Gastrocnemius medialis (tissue), 4 donors: ENCODE measurements at places on chromosomes 5 and 9.

GRCh38 chr5:28355831-28356230, 1317.4 kb upstream of the CDH9 start:
- DNase-seq, result no peak
- no peak overlapping the region for H3K27ac ChIP-seq
- no peaks in the 10 kb centered on the region for H3K4me1 ChIP-seq
- H3K36me3 ChIP-seq, result no peaks in the 10 kb centered on the region
- no peaks in the 10 kb centered on the region for H3K27me3 ChIP-seq

DNA sequence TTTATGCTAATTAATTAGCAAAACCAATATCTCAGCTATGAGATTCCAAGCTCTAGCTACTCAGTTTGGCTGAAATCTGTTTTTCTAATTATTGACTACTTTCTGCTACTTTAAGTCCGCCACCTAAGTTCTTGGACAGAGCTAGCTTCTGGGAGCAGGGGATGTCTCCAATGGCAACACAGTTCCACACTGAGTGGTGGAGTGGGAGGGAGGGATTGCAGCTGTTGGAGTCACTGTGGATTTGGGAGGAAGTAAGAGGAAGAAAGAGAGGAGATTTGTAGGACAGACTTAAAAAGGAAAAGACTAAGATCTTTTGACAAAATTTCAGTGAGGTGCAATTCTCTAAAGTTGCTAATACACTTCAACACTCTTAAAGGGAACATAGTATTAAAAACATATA, 450.8 kb downstream of the NFIB start:
- no peaks in the 10 kb centered on the region for H3K27me3 ChIP-seq
- no peaks in the 10 kb centered on the region for H3K36me3 ChIP-seq
- peaks cover 13% of the 10 kb centered on the region for H3K4me1 ChIP-seq
- H3K4me3 ChIP-seq, result no peak overlapping the region
- H3K27ac ChIP-seq, result peak overlapping the region; percentile 41

DNA sequence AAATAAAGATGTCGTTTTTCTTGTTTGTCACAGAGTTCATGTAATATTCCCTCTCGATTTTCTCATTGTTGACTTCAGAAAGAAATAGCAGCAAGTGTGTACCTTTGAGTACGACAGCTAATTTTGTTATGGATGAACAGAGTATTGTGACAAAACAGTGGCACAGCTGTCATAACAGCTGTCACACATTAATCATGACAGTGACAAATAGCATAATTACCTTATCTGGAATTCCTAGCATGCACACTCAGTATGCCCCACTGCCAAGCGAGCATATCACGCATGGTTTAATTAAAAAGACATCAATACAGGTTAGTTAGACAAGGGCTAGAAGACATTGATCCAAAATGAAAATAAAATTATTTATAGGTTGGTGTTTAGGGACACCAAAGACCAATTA, 375.1 kb downstream of the SPATA31D1 start:
- DNase-seq, result no peak
- H3K27ac ChIP-seq, result no peak overlapping the region

- peaks cover 48% of the 10 kb centered on the region for H3K36me3 ChIP-seq
- H3K27ac ChIP-seq, result peak overlapping the region; percentile 100
- peak overlapping the region; percentile 98 for H3K4me3 ChIP-seq
- peaks cover 51% of the 10 kb centered on the region for H3K4me1 ChIP-seq
These were observed 4.2 kb downstream of the ZBTB43 start for GRCh38 chr9:126809068-126809467.

GRCh38 chr5:35476797-35477196, 140.9 kb upstream of the SPEF2 start:
- H3K4me1 ChIP-seq, result no peaks in the 10 kb centered on the region
- no peaks in the 10 kb centered on the region for H3K27me3 ChIP-seq
- no peak for DNase-seq

DNA sequence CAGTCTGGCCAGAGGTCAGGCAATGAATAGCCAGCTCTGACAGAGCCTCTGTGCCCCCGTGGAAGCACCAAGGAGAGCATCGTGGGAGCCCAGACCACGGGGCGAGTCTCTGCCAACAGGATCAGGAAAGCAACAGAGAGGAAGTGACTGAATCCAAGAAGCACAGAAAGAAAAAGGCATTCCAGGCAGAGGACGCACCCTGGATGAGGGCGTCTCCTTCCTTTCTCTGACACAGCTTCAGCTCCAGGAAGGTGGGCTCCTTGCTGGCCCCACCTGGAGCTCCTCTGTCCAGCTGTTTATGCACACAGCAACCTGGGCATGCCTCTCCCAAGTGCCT, 16.6 kb downstream of the HK3 start:
- no peaks in the 10 kb centered on the region for H3K4me1 ChIP-seq
- no peak overlapping the region for H3K27ac ChIP-seq
- H3K36me3 ChIP-seq, result no peaks in the 10 kb centered on the region
- no peak for DNase-seq
- no peaks in the 10 kb centered on the region for H3K27me3 ChIP-seq

DNA sequence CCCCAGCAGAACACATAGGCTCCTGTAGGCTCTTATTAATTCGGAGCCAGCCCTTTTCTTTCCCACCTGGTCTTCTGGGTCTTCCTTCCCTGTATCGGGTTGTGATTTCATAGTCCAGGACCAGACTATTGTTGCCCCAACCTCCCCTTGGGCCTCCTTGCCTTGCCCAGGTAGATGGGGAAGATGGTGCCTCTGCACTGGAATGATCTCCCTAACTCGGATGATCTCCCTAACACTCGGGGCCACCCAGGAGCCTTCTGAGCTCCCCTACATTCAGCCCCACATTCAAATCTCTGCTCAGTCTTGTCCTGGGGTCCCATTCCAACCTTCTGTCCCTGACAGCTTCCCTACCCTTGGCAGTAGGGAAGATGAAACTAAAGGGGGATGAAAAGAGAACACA, 2.7 kb upstream of the IRF1 start:
- no peak overlapping the region for H3K27ac ChIP-seq
- no peaks in the 10 kb centered on the region for H3K36me3 ChIP-seq

DNA sequence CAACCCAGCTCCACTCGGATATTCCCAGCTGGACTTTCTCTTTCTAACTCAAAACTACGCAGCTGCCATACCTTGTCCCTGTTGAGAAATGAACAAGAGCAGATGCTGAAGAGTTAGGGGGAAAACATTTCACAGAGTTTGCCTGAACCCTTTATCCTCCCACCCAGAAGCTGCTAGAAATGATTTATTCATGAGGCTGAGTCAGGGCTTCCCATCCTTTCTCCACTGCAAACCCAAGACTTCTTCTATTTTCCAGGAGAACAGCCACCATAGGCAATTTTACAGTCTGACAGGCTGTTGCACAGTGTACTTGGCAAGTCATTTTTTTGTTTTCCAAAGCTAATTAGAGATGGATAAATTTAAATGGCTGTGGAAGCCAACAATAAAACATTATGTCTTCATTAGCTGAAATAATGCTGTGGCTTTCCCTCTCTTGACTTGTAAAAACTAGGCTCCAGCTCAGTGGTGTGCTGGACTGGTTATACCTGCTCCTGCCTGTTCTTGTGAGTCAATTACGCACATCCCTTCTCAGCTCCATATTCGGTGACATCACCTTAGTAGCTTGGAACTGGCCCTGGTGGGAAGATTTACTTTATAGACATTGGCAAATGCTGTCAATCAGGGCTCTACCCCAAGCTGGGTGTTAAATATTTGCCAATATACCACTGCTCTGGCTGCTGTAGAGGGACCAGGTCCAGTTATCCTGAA, 71.9 kb downstream of the KIF4B start:
- H3K27me3 ChIP-seq, result no peaks in the 10 kb centered on the region
- no peaks in the 10 kb centered on the region for H3K4me1 ChIP-seq
- no peak for DNase-seq
- no peak overlapping the region for H3K27ac ChIP-seq
- no peak overlapping the region for H3K4me3 ChIP-seq

GRCh38 chr9:134526584-134527477, 114.8 kb upstream of the COL5A1 start:
- no peak overlapping the region for H3K4me3 ChIP-seq
- H3K27ac ChIP-seq, result peak overlapping the region; percentile 43
- H3K27me3 ChIP-seq, result peaks cover 22% of the 10 kb centered on the region

DNA sequence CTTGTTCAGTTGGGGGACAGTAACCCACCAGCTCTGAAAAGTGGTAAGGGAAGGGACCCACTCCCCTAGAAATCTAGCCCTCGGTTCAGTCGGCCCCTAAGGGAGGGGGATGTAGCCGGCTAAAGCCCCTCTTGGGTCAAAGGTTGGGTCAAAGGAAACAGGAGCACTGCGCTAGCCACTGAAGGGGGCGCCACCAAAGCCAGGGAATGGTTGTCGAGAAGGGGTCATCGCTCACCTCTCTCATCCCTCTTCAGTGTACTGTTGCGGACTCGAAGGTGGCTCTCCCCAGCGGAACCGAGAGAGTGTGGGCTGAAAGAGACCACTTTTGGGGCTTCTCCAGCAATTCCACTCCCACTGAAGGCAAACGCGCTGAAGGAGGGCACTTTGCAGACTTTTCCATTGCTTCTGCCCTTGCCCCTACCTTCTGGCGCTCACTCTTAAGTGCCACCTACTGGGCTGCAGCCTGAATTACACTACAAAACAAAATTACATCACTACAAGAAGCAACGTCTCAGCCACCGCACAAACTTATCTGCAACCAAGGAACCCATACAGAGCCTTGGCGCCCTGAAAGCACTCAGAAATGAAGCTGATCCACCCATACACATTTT, 396.9 kb downstream of the PDE4D start:
- no peaks in the 10 kb centered on the region for H3K27me3 ChIP-seq
- H3K4me1 ChIP-seq, result peaks cover 36% of the 10 kb centered on the region
- H3K4me3 ChIP-seq, result no peak overlapping the region

GRCh38 chr5:132265336-132266030, 8.0 kb downstream of the PDLIM4 start:
- peak overlapping the region; percentile 55 for H3K27ac ChIP-seq
- H3K27me3 ChIP-seq, result no peaks in the 10 kb centered on the region
- no peaks in the 10 kb centered on the region for H3K36me3 ChIP-seq
- H3K4me1 ChIP-seq, result peaks cover 6% of the 10 kb centered on the region

DNA sequence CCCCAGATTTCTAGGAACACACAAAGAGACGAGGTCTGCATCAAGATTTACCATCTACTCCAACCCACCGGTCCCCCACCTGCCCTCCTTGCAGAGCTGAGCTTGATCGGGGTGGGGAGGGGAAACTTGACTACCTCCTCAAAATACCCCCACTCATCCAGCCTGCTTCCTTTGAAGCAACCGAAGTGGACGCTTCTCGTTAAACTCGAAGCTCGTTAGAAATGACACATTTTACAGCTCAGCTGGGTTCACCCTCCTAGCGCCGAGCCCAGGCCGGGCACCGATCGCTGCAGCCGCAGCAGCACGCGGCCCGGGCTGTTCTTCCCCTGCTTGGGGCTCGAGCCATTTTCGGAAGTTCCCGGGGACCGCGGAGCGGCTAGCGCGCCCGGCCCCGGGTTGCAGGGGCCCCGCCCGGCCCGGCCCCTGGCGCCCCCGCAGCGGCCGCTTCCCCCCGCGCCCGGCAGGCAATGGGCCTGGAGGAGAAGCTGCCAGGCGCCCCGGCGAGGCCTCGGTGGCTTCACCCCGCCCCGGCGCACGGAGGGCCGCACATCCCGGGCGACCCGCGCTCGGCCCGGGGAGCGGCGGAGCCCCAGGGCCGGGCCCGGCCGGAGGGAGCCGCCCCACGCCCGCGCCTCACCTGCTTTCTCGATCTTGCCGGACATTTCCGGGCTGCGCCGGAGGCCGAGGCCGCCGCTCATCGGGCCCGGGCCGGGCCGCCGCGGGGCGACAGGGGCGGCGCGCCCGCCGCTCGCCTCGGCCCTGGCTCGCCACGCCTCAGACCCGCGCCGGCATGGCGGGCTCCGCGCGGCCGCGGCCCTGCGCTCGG, 530 bp downstream of the RAPGEF1 start:
- peak overlapping the region; percentile 62 for H3K4me3 ChIP-seq
- H3K27me3 ChIP-seq, result no peaks in the 10 kb centered on the region
- no peaks in the 10 kb centered on the region for H3K36me3 ChIP-seq

- H3K27ac ChIP-seq, result no peak overlapping the region
- no peaks in the 10 kb centered on the region for H3K36me3 ChIP-seq
- H3K4me3 ChIP-seq, result no peak overlapping the region
- DNase-seq, result no peak
- H3K4me1 ChIP-seq, result peaks cover 4% of the 10 kb centered on the region
These were observed 26.3 kb downstream of the SIL1 start for GRCh38 chr5:139171779-139172404.

DNA sequence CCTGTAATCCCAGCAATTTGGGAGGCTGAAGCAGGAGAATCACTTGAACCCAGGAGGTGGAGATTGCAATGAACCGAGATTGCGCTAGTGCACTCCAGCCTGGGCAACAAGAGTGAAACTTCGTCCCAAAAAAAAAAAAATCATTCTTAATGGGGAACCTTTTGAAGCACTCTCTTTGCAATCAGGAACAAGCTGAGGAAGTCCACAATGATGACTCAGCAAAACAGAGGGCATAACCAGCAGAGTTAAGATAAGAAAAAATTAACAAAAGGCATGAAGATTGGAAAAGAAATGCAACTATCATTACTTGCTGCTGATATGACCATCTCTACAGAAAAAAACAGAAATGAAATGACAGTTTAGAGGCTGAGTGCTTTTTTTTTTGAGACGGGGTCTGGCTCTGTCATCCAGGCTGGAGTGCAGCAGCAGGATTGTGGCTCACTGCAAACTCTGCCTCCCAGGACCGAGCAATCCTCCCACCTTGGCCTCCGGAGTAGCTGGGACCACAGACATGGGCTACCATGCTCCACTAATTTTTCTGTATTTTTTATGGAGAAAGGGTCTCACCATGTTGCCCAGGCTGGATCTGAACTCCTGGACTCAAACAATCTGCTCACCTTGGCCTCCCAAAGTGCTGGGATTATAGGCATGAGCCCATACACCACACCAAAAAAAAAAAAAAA, 88.0 kb downstream of the FNBP1 start:
- DNase-seq, result no peak
- H3K4me3 ChIP-seq, result no peak overlapping the region
- H3K27me3 ChIP-seq, result no peaks in the 10 kb centered on the region
- no peak overlapping the region for H3K27ac ChIP-seq
- H3K4me1 ChIP-seq, result no peaks in the 10 kb centered on the region
- H3K36me3 ChIP-seq, result peaks cover 37% of the 10 kb centered on the region

- H3K36me3 ChIP-seq, result no peaks in the 10 kb centered on the region
- H3K4me1 ChIP-seq, result no peaks in the 10 kb centered on the region
- no peak overlapping the region for H3K27ac ChIP-seq
- DNase-seq, result no peak
These were observed 361.9 kb upstream of the SMARCA2 start for GRCh38 chr9:1653282-1653681.

- peaks cover 10% of the 10 kb centered on the region for H3K36me3 ChIP-seq
- H3K4me3 ChIP-seq, result peak overlapping the region; percentile 94
- peaks cover 10% of the 10 kb centered on the region for H3K4me1 ChIP-seq
- H3K27me3 ChIP-seq, result no peaks in the 10 kb centered on the region
These were observed 656 bp downstream of the CEP78 start for GRCh38 chr9:78236551-78236910.

DNA sequence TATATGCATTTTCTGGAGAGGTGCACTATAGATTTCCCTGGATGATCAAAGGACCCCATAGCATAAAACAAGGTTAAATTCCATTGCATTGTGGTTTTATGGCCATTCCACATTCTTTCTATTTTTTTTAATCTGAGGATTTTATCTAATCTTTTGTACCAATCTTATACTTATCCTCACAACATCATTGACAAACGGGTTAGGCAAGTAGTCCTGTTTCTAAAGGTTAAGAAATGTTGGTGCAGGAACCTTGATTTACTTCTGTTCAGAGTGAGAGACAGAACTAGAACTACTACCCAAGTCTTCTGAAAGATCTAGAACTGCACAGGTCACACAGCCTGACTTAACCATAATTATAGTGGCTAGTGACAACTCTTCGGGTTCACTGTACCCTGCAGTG, 5.7 kb upstream of the DAB2 start:
- peaks cover 6% of the 10 kb centered on the region for H3K27me3 ChIP-seq
- no peak overlapping the region for H3K4me3 ChIP-seq
- H3K27ac ChIP-seq, result no peak overlapping the region
- H3K4me1 ChIP-seq, result peaks cover 12% of the 10 kb centered on the region
